ENCODE measurements at places on chromosomes 4 and X.

- DNase-seq, result no peak
Measured at GRCh38 chrX:40035726-40036125, 62.0 kb downstream of the BCOR start.

- DNase-seq, result no peak
Measured at GRCh38 chr4:74109870-74110605, 11.0 kb upstream of the CXCL2 start.

- DNase-seq, result no peak
Measured at GRCh38 chrX:128818690-128819089, 704.6 kb downstream of the SMARCA1 start.

- DNase-seq, result no peak
Measured at GRCh38 chrX:12758291-12758690, 32.9 kb upstream of the PRPS2 start.

DNA sequence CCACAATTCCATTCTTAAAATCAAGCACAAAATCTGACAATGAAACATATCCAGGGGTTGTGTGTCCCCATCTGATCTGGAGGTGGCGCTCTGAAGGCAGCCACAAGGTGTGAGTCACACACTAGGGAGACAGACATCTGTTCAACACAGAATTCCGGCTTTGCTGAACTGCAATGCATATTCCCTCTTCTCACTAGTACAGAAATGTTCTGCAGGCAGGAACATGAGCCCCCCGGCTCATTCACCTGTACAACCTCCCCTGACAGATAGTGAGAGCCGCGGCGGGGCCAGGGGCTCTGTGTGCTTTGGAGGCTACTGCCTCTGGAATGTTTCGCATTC lies 41.9 kb downstream of the WDR1 start:
- no peak for DNase-seq

Measured in globus pallidus (tissue), 1 donor.